Central memory CD8-positive, alpha-beta T cell (primary cell): ENCODE measurements at places on chromosomes 3 and 15.

GRCh38 chr3:42701371-42702065, 1.1 kb downstream of the HHATL start:
- no peaks in the 10 kb centered on the region for H3K4me1 ChIP-seq
- DNase-seq: peak; percentile 46
- H3K36me3 ChIP-seq: peaks cover 2% of the 10 kb centered on the region
- no peak overlapping the region for H3K4me3 ChIP-seq

DNA sequence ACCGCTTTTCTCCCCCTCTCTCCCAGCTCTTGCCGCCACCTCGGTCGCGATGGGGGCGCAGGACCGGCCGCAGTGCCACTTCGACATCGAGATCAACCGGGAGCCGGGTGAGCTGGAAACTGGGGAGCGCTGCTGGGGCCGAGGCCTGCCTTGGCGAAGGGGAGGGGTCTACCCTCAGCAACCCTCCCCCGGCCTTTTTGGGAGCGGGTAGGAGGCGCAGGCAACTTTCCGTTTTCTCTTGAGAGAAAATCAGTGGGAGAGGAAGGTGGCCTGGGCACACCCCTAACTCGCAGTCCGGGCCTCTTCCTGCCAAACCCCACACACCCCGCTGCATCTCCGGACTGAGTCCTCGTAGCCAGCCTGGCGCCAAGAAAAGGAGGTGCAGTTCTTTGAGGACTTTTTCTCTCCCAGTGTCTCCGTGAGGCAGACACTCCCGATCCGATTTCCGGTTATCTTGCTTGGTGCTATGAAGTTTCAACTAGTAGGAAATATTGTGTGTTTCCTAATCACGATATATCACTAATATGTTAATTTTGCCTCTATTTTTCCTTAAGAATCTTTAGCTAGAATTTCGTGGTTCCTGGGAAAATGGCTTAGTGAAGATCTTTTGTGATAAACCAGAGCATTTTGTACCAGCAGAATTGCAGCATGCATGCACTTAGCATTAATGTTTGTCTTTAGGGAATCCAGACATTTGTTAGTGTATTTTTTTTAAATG, 631 bp downstream of the NKTR start:
- no peak for DNase-seq
- H3K27ac ChIP-seq: peak overlapping the region; percentile 95
- peak overlapping the region; percentile 94 for H3K4me3 ChIP-seq
- H3K36me3 ChIP-seq: peaks cover 22% of the 10 kb centered on the region

GRCh38 chr3:103167850-103168249, 733.0 kb downstream of the ZPLD1 start:
- no peaks in the 10 kb centered on the region for H3K36me3 ChIP-seq
- no peaks in the 10 kb centered on the region for H3K4me1 ChIP-seq
- no peak overlapping the region for H3K4me3 ChIP-seq
- DNase-seq: no peak
- H3K27ac ChIP-seq: no peak overlapping the region
- no peaks in the 10 kb centered on the region for H3K27me3 ChIP-seq

- no peak overlapping the region for H3K27ac ChIP-seq
- H3K36me3 ChIP-seq: no peaks in the 10 kb centered on the region
- peaks cover 35% of the 10 kb centered on the region for H3K27me3 ChIP-seq
- no peaks in the 10 kb centered on the region for H3K4me1 ChIP-seq
Observed at GRCh38 chr15:71685420-71685993, 124.8 kb upstream of the NR2E3 start.

DNA sequence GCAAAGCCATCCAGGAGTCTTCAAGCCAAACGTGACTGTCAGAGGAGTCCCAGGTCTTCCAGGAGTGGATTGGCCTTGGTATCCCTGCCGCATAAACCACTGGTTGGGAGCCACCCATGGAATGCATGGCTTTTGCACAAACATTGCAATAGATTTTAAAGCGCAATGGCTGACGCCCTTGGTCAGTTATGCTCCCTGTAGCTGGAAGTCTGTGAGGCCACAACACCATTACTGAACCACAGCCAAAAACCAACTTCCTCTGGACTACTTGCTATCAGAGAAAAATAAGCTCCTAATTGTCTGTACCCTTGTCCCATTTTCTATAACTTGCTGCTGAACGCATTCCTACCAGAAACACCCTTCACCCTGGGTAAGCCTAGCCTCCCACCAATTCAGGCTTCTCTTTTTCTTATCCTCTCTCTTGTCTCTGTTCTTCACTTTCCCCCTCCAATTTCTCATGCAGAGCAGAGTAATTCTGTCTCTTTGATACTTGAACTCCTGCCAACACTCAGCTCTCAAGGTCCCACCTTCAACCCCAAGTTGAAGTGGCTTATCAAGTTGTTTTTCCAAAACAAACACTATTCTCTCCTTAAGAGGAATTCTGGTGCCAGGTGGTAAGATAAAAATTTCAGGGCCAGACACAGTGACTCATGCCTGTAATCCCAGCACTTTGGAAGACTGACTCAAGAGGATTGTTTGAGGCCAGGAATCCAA, 176.4 kb upstream of the UBE2E1 start:
- no peaks in the 10 kb centered on the region for H3K36me3 ChIP-seq
- H3K4me1 ChIP-seq: no peaks in the 10 kb centered on the region
- DNase-seq: no peak
- H3K27ac ChIP-seq: no peak overlapping the region
- H3K4me3 ChIP-seq: no peak overlapping the region
- H3K27me3 ChIP-seq: peaks cover 34% of the 10 kb centered on the region

DNA sequence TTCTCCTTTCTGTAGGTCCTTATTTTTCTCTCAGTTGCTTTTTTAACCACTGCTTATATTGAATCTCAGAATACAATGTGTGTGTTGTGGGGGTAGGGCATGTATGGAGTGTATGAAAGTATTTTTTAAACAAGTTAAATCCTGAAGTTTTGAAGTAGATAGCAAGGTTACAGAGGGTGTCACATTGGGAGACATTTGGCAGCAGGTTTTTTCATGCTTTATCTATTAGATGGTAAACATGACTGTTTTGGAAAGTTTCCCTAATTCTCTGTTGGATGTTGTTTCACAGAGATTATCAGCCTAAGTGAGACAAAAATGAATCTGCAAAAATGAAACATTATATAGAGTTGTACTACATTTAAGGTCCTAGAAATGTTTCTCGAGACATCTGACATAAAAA, 190.6 kb upstream of the ARPP21 start:
- no peak overlapping the region for H3K27ac ChIP-seq
- H3K4me1 ChIP-seq: no peaks in the 10 kb centered on the region
- no peaks in the 10 kb centered on the region for H3K27me3 ChIP-seq
- no peak for DNase-seq
- no peaks in the 10 kb centered on the region for H3K36me3 ChIP-seq

DNA sequence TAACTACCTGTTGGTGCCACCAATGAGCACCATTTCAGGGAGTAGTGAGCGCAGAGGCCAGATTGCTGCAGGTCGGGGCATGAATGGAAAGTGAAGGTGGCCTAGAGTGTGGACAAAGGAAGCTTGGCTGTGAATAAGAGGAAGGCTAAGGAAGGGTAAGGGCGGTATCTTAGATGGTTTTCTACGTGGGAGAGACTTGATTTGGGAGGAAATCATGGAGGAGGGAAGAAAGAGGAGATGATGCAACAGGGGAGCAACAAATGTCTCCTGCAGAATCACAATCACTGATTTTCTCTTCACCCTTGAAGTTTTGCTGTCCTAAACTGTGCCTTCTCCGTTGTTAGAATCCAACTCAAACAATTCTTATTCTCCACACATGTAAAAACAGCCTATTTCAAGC, 21.8 kb downstream of the NME9 start:
- H3K36me3 ChIP-seq: no peaks in the 10 kb centered on the region
- H3K4me3 ChIP-seq: no peak overlapping the region
- no peak overlapping the region for H3K27ac ChIP-seq
- peaks cover 50% of the 10 kb centered on the region for H3K27me3 ChIP-seq
- DNase-seq: no peak

- H3K4me3 ChIP-seq: no peak overlapping the region
- H3K27ac ChIP-seq: no peak overlapping the region
- H3K4me1 ChIP-seq: no peaks in the 10 kb centered on the region
- DNase-seq: no peak
Observed at GRCh38 chr3:16063603-16064002, 110.9 kb upstream of the GALNT15 start.

GRCh38 chr3:196047391-196048030, 34.4 kb downstream of the TFRC start:
- no peak overlapping the region for H3K27ac ChIP-seq
- DNase-seq: no peak
- H3K4me1 ChIP-seq: no peaks in the 10 kb centered on the region
- H3K4me3 ChIP-seq: no peak overlapping the region
- H3K36me3 ChIP-seq: peaks cover 43% of the 10 kb centered on the region

DNA sequence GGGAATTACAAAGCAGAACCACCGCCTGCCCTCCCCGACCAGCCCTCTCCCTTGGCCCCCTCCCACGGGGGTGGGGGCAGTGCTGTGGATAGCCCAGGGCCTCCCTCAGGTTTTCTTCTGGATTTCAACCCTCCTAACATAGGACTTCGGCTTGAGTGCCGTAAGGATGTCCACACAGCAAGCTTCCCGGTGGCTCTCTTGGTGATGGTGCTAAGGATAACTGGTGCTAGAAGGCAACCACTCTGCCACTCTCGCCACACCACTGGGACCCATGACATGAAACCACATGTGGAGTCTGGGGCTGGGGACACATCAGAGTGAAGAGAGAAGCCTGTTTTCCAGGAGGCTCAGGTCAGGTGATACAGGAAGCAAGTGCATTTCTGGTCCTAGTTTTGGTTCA, 35.4 kb downstream of the SCN5A start:
- no peak for DNase-seq
- no peaks in the 10 kb centered on the region for H3K27me3 ChIP-seq
- no peak overlapping the region for H3K4me3 ChIP-seq
- no peaks in the 10 kb centered on the region for H3K4me1 ChIP-seq
- no peak overlapping the region for H3K27ac ChIP-seq

DNA sequence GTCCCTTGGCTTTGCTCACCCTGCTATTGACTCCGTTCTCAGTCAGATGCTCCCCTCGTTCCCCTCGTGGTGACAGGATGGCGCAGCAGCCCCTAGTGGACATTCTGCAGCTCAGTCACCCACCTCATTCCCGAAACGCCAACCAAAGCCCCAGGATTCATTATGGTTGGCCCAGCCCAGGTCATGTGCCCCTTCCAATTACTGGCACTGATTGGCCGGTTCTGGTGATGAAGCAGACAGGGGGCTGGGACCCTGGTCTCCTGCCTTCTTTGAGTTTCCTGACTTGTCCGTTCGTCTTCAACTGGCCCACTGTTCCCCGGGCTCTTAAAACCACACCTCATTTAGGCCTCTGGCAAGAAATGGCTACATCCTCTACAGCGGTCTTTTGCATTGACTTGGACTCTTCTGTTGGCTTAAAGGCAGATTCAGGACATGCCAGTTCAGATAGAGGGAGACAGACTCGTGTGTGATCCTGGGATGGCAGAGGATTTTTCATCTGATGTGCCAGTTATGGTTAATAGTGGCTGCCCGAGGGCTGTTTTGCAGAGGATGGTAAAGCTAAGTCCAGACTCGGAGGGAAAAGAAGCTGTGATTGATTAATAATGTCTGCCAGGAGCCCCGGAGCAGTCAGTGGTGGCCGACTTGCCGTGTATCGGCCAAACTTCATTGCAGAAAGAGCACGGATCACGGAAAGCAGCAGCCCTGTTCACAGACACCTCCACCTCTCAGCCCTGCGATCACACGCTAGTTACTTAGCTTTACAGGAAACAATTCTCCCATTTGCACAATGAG, 37.8 kb downstream of the LSM3 start:
- no peak overlapping the region for H3K27ac ChIP-seq
- H3K36me3 ChIP-seq: no peaks in the 10 kb centered on the region
- no peak overlapping the region for H3K4me3 ChIP-seq

- no peak overlapping the region for H3K27ac ChIP-seq
- H3K4me1 ChIP-seq: no peaks in the 10 kb centered on the region
- H3K27me3 ChIP-seq: peaks cover 29% of the 10 kb centered on the region
- no peak overlapping the region for H3K4me3 ChIP-seq
Observed at GRCh38 chr15:68620721-68621527, 42.1 kb downstream of the CORO2B start.

- no peak for DNase-seq
- no peaks in the 10 kb centered on the region for H3K27me3 ChIP-seq
- H3K27ac ChIP-seq: no peak overlapping the region
- H3K4me1 ChIP-seq: no peaks in the 10 kb centered on the region
- H3K4me3 ChIP-seq: no peak overlapping the region
- peaks cover 5% of the 10 kb centered on the region for H3K36me3 ChIP-seq
Observed at GRCh38 chr3:4454142-4454541, 12.9 kb downstream of the SUMF1 start.

- H3K27me3 ChIP-seq: peaks cover 32% of the 10 kb centered on the region
- no peaks in the 10 kb centered on the region for H3K36me3 ChIP-seq
- no peak overlapping the region for H3K4me3 ChIP-seq
- H3K27ac ChIP-seq: no peak overlapping the region
- H3K4me1 ChIP-seq: no peaks in the 10 kb centered on the region
Observed at GRCh38 chr3:10949197-10949596, 43.4 kb upstream of the SLC6A1 start.

- H3K27me3 ChIP-seq: peaks cover 63% of the 10 kb centered on the region
- DNase-seq: no peak
Observed at GRCh38 chr15:100383302-100384107, 41.7 kb upstream of the ADAMTS17 start.

DNA sequence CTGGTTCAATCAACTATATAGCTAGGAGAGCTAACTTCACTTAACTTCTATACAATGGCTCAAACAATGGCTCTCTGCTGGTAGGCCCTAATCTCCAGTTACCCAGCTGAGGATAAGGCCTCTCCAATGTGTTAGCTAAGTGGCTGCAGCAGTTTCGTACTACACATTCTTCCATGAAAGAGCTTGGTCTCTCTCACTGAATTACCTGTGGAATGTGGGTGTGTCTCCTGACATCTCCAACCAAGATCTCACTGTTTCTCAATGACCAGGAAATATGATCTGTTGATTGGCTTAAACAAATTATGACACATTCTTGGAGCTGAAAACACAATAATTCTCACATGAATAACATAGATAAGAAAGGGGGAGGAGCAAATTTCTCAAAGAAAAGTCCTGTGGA, 169.8 kb upstream of the ROBO1 start:
- H3K27me3 ChIP-seq: no peaks in the 10 kb centered on the region
- no peaks in the 10 kb centered on the region for H3K36me3 ChIP-seq
- no peak overlapping the region for H3K4me3 ChIP-seq
- no peaks in the 10 kb centered on the region for H3K4me1 ChIP-seq
- no peak overlapping the region for H3K27ac ChIP-seq

DNA sequence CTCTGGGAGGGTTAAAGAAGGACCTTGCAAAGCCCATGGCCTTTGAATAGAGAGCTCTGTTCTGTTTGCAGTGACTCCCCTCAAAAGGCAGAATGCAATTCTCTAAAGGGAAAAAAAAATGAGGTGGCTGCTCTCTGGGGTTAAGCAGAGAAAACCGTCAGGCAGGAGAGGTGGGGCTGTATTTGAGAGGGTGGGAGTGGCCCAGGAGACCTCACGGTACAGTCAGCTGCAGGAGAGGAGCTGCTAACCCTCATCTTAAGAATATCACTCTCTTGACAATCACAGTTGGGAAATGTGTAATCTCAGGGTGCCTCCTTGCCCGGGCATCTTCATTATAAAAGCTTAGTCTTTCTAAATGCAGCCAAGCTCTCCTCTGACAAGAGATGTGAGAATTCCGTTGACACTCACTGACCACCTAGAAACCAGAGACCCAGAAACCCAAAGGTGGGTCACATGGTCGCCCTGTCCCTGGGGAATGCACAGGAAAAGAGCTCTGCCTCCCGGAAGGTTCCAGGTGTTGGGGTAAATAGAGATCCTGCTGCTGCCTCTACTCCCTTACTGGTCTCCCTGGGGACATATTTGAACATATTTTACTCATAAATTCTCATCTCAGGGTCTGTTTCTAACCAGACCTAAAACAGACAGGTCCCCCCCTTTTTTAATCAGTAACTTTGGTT, 159.1 kb upstream of the CTDSPL start:
- H3K27me3 ChIP-seq: peaks cover 60% of the 10 kb centered on the region
- H3K4me1 ChIP-seq: no peaks in the 10 kb centered on the region
- no peak overlapping the region for H3K4me3 ChIP-seq
